ENCODE measurements at places on chromosomes 6 and 20.

DNA sequence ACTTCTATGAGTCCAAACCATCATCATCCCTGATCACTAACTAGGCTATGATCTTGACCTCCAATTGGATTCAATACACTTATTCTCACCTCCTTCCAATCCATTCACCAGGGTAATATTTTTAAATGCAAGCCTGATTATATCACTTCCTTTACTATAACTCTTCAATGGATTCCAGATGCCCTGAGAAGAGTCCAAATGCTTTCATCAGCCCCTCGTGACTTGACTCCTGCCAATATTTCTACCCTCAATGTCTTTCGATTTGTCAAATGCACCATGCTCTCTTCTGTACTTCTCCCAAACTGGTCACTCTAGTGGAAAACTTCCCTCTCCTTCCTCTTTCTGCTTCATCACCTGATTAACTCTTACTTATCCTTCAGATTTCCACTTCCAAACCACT lies 70.8 kb downstream of the CD164 start:
- peak; percentile 61 for DNase-seq

DNA sequence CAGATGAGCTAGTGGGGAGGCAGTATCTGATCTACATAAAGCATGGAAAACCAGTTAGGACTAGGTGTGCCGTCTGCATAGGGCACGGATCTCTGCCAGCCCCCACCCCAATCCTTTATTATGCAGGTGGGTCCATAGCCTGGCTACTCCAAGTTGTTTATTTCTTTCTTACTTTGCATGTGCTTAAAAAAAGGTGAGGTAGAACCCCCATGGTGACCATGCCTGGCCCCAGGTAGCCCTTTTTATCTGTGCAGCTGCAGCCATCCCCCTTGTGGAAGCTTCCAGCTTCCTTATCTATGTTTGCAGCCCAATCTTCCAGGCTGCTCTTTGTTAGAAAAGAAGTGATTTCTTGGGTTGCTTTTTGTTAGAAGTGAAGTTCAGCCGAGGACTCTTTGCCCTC lies 9.0 kb upstream of the TREM2 start:
- DNase-seq = no peak

- DNase-seq = no peak
Observed at GRCh38 chr6:161906571-161906970, 632.7 kb upstream of the AGPAT4 start.

- DNase-seq = peak; percentile 83
Observed at GRCh38 chr6:83417880-83418663, 12.8 kb downstream of the ME1 start.

GRCh38 chr6:38110481-38110971 lies 291.0 kb downstream of the ZFAND3 start:
- no peak for DNase-seq
